NCI-H2029 (cell line): ENCODE measurements at places on chromosomes 1 and 21.

DNA sequence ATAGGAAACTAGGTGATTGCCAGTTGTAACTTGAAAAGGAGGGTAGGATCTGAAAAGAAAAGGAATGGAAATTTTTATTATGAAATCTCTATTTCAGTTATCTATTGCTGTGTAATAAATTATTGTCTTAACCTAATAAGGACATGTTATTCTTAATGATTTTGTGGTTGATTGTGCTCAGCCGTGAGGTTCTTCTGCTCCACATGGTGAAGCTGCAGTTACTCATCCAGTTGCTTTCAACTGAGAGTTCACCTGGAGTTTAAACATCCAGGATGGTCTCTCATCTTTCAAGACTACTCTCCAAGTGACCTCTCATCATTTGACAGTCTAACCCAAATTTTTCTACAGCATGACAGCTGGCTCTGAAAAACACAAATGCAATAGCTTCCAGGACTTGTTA is 96.0 kb downstream of the ATG4C start:
- DNase-seq: no peak

DNA sequence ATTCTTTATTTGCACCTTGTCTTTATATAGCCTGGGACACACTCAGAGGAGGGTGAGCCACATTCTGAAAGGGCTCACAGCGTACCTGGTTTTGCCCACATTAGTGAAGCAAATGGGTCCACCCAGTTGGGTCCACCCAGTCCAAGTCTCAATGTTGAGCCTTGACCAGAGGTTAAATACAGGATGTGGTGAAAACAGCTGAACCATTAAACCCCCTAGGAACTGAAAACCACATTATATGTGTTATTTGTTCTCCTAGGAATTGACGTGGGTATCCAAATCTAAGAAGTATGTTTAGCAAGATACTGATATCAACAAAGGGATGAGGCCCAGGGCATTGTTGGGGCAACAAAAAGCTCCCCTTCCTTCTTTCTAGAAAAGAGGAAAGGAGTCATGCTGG is 83.8 kb downstream of the SETD4 start:
- DNase-seq: no peak

- no peak for DNase-seq
These were observed 13.2 kb downstream of the RHOU start for GRCh38 chr1:228748431-228748830.

DNA sequence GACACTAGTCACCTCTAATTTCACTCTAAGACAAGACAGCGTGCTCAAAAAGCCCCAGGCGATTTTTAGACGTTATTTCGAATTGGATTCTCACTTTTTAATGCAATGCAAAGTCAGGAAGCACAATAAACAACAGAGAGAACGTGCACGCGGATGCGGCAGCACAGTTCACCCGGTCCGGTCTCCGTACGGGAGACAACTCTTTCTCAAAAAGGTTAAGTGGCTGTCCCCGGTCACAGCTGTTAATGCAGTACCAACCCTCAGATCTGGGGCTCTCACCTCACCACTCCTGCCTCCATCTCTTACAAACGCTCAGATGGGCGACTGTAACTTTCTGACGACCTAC is 1.2 kb downstream of the HP1BP3 start:
- DNase-seq: no peak

DNA sequence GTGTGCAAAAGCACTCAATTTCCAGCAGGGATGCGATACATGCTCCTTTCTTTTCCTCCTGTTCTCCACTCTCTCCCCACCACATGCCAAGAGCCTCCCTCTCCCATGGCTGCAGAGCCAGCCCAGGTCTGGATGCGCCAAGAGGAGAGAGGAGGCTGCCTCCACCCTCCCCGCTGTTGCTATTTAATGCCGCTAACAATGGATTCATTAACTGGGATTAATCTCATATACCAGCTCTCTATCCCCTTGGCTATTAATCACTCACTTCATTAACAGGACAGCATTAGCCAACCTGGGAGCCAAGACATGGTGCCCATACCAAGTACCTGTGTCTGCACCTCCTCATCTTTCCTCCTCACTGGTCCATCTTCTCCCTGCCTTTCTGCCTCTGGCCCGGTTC is 49.1 kb upstream of the SCMH1 start:
- no peak for DNase-seq

DNA sequence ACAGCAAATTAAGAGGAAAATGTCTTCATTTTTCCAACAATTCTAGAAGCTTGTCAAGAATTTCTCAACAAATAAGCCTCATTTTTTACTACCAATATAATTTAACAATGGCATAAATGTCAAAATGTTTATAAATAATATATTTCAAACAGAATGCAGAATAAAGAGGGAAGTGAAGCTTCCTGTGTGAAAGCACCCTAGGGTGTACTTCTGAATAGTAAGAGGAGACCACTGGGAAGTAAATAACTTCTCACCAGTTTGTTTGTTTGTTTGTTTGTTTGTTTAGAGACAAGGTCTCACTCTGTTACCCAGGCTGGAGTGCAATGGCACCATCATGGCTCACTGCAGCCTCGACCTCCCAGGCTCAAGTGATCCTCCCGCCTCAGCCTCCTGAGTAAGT is 244.3 kb downstream of the SLC45A1 start:
- no peak for DNase-seq

DNA sequence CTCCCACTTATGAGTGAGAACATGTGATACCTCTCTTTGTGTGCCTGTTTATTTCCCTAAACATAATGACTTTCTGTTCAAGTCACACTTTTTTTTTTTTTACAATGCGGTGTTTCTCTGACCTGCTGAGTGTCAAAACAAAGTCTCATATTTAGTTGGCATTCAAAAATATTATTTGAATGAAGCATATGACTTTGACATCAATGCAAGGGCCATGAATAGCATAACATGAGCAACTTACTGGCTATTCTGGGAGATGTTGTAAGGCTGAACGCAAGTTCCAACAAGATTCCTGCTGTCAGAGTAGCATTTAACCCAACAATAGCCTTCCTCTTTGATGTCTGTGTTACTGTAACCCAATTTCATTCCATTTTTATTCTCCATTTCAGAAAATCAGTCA is 2.0 kb upstream of the KRTAP19-1 start:
- no peak for DNase-seq

DNA sequence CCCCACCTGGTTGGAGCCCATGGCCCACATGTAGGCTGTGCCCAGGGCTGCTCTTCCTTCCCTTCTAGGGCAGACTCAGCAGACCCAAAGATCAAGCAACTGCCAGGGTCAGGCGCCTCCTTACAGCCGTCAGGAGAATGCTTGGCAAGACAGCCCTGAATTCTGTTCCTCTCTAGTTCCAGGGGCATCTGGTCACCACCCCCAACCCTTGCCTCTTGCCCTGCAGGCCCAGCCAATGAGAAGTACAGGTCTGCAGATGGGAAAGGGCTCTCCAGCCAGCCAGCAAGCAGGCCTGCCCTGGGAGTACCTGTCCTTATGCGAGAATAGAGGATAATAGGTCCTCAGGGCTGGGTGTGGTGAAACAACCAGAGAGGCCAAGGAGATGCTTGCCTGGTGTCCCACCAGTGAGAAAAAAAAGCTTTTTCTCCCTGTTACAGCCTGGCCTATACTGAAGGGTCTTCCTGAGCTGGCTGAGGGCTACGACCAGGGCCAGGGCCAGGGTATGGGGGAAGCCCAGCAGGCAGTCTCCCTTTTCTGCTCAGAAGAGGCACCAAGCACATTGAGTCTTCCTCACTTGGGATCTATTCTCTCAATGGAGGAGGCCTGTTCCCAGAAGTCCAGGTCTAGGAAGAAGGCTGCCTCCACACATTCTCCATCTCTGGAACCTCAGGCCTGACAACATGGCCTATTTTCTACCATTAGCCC is 31.4 kb downstream of the NAV1 start:
- no peak for DNase-seq

DNA sequence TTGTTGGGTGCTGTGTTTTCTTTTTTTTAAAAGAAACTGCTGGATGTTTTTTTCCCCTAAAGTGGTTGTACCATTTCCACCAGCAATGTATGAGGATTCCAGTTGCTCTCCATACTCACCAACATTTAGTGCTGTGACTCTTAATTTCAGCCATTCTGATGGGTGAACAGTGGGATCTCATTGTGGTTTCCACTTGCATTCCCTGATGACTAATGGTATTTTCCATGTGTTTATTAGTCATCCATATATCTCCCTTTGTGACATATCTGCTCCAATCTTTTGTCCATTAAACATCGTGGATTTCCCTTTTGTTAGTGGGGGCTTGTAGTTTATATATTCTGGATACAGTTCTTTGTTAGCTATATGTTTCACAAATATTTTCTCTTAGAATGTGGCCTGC is 206.0 kb downstream of the CAMTA1 start:
- DNase-seq: no peak

DNA sequence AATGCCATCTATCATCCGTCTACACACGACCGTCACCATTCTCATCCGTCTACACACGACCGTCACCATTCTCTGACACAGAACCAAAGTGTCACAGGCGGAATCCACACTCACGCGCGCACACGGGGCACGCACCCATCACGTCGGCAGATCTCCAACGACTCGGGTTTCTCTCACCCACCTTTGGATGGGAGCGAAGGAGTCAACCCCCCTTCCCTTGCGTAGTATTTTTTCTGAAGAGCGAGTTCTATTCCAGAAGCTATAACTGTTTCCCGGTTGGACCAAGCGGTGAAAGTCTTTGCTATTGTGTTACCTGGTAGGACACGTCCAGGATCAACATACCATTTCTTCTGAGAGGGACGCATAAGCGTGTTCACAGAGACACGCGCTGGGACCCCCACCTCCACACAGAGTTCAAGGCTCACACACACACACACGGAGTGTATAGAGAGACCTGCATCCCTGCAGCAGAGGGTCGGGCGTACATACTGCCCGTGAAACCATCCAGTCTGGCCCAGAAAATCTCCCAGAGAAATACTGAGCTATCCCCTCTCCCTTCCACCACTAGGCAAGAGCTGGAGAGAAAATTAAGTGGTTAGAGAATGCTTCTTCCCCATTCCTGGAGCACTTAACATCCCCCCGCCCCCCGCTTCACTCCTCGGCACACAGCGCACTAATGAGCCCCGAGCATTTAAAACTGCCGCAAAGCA is 741 bp downstream of the DUSP10 start:
- DNase-seq: peak; percentile 17

- no peak for DNase-seq
These were observed 19.2 kb upstream of the BCL10 start for GRCh38 chr1:85295654-85296053.

DNA sequence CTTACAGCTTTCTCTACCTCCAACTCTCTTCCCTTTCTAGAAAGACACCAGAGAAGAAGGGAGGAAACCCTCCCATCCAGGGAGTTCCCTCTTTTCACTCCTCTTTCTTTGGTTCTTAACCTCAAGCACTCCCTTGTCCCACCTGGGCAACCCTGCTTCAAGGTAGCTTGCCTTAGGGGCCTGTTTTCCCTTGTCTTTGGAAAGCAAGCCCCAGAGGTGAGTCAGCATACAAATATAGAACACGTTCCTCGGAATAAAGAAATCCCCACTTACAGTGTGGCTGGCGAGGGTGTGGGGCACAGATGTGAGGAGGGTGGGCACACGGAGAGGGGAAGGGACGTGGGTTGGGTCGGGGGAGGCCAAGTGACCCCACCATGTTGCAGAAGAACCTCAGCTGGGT is 26.1 kb upstream of the KCNE2 start:
- no peak for DNase-seq

DNA sequence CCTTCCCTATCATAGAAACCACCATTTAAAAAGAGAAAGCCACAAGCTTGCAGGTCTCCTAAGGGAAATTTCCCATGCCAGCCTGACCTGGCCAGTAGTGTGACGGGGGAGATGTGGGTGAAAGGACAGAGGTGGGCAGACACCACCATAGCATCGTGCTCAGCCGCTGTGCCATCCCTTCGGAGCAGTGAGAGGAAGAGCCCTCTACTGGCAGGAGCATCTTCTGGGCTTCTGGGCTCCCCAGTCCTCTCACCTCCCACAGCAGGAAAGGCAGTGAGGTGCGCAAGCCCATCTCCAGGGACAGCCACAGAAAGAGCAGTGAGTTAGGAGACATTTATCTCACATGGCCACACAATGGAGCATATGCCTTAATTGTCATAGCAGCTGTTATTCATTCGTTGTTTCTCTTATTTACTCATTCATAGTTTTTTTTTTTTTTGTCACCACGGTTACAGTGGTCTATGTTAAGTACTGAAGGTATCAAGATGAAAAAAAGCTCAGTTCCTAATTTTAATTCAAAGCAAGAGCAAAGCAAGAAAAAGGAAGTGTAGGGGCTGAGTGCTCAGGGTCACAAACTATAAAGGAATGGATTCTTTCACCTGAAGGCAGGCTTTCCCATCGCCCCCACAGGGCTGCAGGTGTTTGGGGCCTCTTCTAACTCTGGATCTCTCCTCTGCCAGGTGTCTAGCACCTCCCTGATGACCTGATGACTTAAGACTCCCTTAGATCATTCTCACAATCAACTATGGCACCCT is 48.8 kb upstream of the CAMK1G start:
- DNase-seq: no peak

DNA sequence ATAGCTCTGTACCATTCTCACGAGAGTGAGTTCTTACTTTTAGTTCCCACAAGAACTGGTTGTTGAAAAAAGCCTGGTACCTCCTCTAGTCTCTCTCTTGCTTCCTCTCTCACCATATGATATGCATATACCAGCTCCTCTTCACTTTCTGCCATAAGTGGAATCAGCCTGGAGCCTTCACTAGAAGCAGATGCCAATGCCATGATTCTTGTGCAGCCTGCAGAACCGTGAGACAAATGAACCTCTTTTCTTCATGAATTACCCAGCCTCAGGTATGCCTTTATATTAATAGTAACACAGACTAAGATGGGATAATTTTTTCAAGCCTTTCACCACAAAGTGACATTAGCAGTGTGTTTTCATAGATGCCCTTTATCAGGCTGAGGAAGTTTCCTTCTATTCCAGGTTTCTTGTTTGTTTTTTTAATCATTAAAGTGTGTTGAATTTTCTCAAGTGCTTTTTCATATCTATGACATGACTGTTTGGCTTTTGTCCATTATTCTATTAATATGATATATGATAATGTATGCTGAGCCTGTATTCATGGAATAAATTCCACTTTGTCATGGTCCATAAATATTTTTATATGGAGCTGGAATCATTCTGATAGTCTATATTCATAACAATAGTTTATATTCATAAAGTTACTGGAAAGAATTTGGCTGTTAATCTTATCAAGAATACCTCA is 40.7 kb upstream of the C1orf185 start:
- peak; percentile 48 for DNase-seq

- no peak for DNase-seq
These were observed 17.8 kb downstream of the MCOLN3 start for GRCh38 chr1:85030536-85030935.

DNA sequence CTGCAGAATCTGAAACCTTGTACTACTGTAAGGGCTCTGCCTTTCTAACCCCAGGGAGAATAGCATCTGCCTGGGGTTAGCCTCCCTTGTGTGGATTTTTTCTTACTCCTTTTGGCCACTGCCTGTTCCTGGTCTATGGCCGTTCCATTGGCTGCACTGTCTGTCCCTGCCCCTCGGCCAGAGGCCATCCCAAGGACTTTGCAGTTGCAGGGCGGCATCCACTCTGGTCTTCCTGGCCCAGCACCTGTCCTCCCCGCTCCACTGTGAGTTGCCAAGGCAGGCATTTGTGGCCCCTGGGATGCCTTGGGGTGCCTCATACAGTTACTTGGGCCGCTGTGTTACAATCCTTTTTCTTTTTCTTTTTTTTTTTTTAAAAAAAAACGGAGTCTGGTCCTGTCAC is 45.8 kb downstream of the PDE9A start:
- DNase-seq: no peak

GRCh38 chr21:27674041-27674615 is 707.2 kb upstream of the ADAMTS5 start:
- DNase-seq: no peak
